Calu3 (cell line): ENCODE measurements at places on chromosomes 12 and 14. TPM values are rescaled to one million over a fixed set of nuclear protein-coding genes. Genes with fewer than 3 reads are reported as not detected.

DNA sequence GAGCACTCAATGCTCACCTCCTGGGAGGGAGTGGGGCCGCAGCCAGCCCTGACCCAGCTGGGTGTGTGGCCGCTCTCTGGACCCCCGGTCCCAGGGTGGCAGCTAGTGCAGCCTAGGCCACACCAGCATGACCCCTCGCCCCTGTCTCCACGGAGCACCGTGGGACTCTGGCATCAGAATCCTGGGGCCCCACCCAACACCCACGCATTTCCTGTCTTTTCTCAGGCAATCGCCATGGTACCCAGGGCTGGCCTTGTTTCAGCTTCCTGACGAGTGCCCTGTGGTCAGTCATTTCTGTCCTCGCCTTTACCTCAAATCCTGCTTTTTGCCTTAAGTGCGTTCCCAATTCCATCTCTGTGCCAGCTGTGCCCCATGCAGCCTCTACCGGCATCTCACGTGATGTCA lies 15.9 kb downstream of the PACS2 start:
- H3K27me3 ChIP-seq, result no peaks in the 10 kb centered on the region
- no peak overlapping the region for H3K4me3 ChIP-seq
- H3K36me3 ChIP-seq, result peaks cover 6% of the 10 kb centered on the region
- DNase-seq, result peak; percentile 17

GRCh38 chr14:76045773-76046172 lies 60.2 kb downstream of the IFT43 start:
- H3K36me3 ChIP-seq, result no peaks in the 10 kb centered on the region
- no peak for DNase-seq
- H3K27ac ChIP-seq, result no peak overlapping the region
- no peak overlapping the region for H3K4me3 ChIP-seq
- no peaks in the 10 kb centered on the region for H3K4me1 ChIP-seq

- H3K27me3 ChIP-seq, result no peaks in the 10 kb centered on the region
- peaks cover 40% of the 10 kb centered on the region for H3K4me1 ChIP-seq
- no peaks in the 10 kb centered on the region for H3K36me3 ChIP-seq
- H3K4me3 ChIP-seq, result no peak overlapping the region
- no peak for DNase-seq
- H3K27ac ChIP-seq, result no peak overlapping the region
Observed at GRCh38 chr14:62697461-62697860, 347.8 kb downstream of the KCNH5 start.

DNA sequence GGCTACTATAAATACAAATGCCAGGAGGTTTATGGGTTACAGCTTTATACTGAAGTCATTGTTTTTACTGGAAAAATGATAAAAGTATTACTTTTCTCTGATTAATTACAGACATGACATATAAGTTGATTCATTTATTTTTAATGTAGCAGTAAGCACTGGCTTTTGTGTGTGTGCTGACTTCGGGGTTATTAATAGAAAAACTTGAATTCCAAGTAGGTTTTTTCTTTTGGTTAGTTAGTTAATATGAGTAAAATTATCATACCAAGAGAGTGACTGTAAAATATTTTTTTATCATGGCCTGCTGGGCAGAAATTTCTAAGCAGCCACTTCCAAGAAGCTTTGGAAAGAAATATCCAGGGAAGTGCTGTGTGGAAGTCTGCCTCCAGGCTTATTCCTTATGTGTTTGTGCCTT lies 56.4 kb downstream of the IFT81 start:
- H3K36me3 ChIP-seq, result no peaks in the 10 kb centered on the region
- H3K4me1 ChIP-seq, result no peaks in the 10 kb centered on the region
- no peaks in the 10 kb centered on the region for H3K27me3 ChIP-seq
- DNase-seq, result no peak

- no peak for DNase-seq
- H3K4me3 ChIP-seq, result no peak overlapping the region
- H3K27me3 ChIP-seq, result peaks cover 57% of the 10 kb centered on the region
- no peak overlapping the region for H3K27ac ChIP-seq
Observed at GRCh38 chr12:107780298-107780697, 5.8 kb downstream of the ASCL4 start.

DNA sequence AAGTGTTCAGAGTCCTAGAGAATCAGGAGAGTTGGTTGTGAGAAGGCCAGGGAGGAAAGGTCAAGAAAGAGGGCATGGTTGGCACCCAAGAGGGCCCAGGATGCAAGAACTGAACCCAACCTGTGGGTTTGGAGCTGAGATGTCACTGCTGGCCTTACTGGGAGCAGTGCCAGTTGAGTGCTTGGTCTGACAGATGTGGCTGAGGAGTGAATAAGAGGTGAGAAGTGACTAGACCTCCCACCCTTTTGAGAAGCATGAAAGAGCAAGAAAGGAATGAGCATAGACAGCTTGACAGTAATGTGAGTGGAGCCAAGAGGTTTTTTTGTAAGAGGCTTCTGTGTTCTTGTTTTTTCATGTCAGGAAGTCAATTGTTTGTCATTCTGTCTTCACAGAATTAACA lies 95.3 kb downstream of the FGD4 start:
- no peak overlapping the region for H3K27ac ChIP-seq
- no peak for DNase-seq
- H3K27me3 ChIP-seq, result no peaks in the 10 kb centered on the region

GRCh38 chr14:67444395-67444794 lies 32.4 kb upstream of the PLEK2 start:
- H3K4me3 ChIP-seq, result no peak overlapping the region
- H3K27me3 ChIP-seq, result no peaks in the 10 kb centered on the region
- peaks cover 37% of the 10 kb centered on the region for H3K4me1 ChIP-seq

DNA sequence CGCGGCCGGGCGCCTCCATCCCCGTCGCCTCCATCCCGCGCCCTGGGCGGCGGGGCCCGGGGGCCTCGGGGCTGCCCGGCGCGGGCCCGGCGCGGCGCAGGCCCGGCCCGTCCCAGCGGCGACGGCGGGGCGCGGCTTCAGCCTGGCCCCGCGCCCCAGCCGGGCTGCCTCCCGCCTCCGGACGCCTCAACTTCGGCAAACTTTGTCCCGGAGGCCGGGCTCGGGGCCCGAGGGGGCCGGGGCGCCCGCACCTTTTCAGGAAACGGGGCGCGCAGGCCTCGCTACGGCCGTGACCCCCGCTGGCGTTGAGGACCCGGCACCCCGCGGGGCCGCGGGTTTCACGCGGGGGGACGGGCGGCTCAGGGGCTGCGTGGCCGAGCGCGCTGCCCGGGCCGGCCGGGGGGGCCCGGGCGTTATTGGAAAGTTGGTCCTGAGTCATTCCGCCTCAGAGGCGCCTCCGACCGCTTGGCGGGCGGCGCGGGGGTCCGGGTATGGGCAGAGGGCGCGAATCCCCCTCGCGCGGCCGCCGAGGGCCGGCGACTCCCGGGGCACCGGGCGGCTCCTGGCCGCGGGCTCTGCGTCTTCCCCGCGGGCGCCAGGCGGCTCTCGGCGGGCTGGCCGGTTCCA lies 575 bp downstream of the TRAF3 start:
- peaks cover 22% of the 10 kb centered on the region for H3K36me3 ChIP-seq
- peak overlapping the region; percentile 73 for H3K27ac ChIP-seq
- peaks cover 24% of the 10 kb centered on the region for H3K4me1 ChIP-seq
- peak overlapping the region; percentile 86 for H3K4me3 ChIP-seq

The HELB gene
- 9.4 and 9.6 TPM in 2 replicates for total RNA-seq

The ZNF891 gene
- total RNA-seq, result 4.2 and 4.8 TPM in 2 replicates

The BDKRB2 gene
- total RNA-seq, result 0.27 and 0.28 TPM in 2 replicates
